Ascending aorta (tissue), 2 donors: ENCODE measurements at places on chromosomes 2 and 18. TPM values are rescaled to one million over a fixed set of nuclear protein-coding genes. Genes with fewer than 3 reads are reported as not detected.

C1GALT1C1L gene
- not detected for total RNA-seq

GRCh38 chr2:117949806-117950205 lies 64.1 kb downstream of the CCDC93 start:
- H3K27ac ChIP-seq: no peak overlapping the region
- H3K36me3 ChIP-seq: peaks cover 73% of the 10 kb centered on the region
- no peaks in the 10 kb centered on the region for H3K4me1 ChIP-seq
- H3K4me3 ChIP-seq: no peak overlapping the region

DNA sequence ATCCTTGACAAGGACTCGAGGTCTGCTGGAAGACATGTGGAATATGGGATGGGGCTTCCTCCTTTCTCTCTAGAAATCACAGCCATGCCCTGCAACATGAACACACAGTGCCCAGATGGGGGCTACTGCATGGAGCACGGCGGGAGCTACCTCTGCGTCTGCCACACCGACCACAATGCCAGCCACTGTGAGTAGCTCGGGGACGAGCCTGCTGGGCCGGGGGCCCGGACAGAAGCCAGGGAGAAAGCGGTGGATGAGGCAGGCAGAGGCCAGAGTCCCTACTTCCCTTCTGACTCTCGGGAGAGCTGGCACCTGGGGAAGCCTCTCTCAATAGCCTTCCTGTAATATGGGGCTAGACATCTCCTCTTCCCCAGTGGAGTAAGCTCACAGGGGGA lies 50.5 kb downstream of the SNED1 start:
- DNase-seq: no peak
- H3K27ac ChIP-seq: no peak overlapping the region
- H3K4me3 ChIP-seq: no peak overlapping the region

CCDC85A gene
- total RNA-seq: 15.0 TPM

- no peaks in the 10 kb centered on the region for H3K4me1 ChIP-seq
- no peak overlapping the region for H3K27ac ChIP-seq
- H3K36me3 ChIP-seq: no peaks in the 10 kb centered on the region
- no peak overlapping the region for H3K4me3 ChIP-seq
These were observed 219.6 kb downstream of the ETAA1 start for GRCh38 chr2:67616749-67617148.

DNA sequence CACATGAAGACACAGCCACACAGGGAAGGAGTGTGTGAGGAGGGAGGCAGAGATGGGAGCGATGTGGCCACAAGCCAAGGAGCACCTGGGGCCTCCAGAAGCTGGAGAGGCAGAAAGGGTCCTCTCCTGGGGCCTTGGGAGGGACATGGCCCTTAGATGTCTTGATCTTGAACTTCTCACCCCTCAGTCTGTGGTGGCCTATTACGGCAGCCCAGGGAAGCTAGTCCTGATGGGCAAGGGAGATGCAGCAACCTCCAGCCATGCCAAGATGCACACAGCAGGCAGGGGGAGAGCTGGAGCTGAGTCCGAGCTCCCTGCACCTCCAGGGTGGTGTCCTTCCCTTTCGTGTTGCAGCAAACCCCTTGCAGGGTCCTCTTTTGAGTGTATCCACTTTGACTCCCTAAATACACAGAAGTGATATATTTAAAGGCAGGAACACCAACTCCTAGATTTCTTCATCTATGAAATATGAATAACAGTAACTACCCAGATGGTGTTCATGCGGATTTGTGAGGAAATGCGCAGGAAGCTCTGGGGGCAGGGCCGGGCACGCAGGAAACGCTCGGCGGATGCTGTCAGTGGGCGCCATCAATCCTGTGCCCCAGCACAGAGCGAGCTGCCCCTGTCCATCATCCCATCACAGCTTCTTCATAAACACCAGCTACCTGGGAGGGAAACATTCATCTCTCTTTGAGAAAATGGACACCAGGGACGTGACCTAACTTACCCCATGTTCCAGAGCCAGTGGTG lies 230.4 kb upstream of the MYT1L start:
- no peak overlapping the region for H3K4me3 ChIP-seq
- H3K36me3 ChIP-seq: no peaks in the 10 kb centered on the region
- H3K4me1 ChIP-seq: no peaks in the 10 kb centered on the region
- H3K27me3 ChIP-seq: no peaks in the 10 kb centered on the region
- no peak for DNase-seq

GATA6 gene
- total RNA-seq: 89.3 TPM

DNA sequence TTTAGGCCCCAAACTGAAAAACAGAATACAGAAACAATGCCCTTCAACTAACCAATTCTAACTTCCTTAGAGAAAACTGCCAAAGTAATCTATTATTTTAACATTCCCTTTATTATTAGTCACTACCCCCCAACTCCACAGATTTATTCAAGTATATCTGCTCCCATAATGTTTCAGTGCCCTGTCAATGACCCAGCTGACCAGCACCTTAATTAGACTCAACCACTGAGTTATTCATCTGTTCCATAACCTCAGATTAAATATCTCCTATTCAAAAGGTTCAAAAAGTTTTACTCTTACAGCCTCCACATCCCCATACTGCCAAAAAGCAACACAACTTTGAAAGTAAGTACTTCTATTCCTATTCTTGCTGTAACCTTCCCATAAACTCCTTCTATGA lies 202.4 kb downstream of the EXOC6B start:
- H3K4me1 ChIP-seq: no peaks in the 10 kb centered on the region
- no peak overlapping the region for H3K4me3 ChIP-seq
- no peaks in the 10 kb centered on the region for H3K36me3 ChIP-seq
- H3K27ac ChIP-seq: no peak overlapping the region
- no peaks in the 10 kb centered on the region for H3K27me3 ChIP-seq
- no peak for DNase-seq

GRCh38 chr2:47783486-47784351 lies 774 bp downstream of the MSH6 start:
- no peaks in the 10 kb centered on the region for H3K27me3 ChIP-seq
- peak overlapping the region; percentile 100 for H3K4me3 ChIP-seq
- peak overlapping the region; percentile 96 for H3K27ac ChIP-seq

C2orf81 gene
- total RNA-seq: 10.3 TPM

HJURP gene
- not detected for total RNA-seq

- no peak overlapping the region for H3K27ac ChIP-seq
- H3K36me3 ChIP-seq: no peaks in the 10 kb centered on the region
- DNase-seq: no peak
These were observed 162.2 kb upstream of the MEIS1 start for GRCh38 chr2:66272751-66273150.

- H3K4me3 ChIP-seq: no peak overlapping the region
- H3K4me1 ChIP-seq: no peaks in the 10 kb centered on the region
- no peak overlapping the region for H3K27ac ChIP-seq
- no peaks in the 10 kb centered on the region for H3K36me3 ChIP-seq
These were observed 10.8 kb downstream of the ALPP start for GRCh38 chr2:232389327-232389726.

SEPTIN10 gene
- 59.0 TPM for total RNA-seq

UGT1A10 gene
- not detected for total RNA-seq

DNA sequence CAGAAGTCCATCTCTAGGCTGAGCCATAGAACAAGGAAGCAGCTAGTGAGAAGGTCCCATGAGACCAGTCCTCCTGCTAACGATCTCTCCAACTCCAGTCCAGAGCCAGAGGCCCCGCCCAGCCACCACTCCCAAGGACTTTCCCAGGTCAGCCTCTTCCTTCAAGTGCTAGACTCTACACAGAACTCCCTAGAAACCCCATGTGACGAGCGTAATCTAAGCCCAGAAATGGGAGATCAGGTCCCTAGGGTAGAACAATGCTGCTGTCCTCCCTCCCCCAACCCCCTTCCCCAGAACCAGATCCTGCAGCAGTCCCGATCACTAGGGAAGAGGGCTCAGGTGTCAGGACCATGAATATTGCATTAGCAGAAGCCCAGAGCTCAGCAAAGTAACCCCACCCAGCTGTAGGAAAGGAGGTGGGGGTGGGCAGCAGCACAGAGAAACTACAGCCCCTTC lies 6.9 kb downstream of the DCTN1 start:
- DNase-seq: no peak
- no peaks in the 10 kb centered on the region for H3K27me3 ChIP-seq
- H3K4me1 ChIP-seq: peaks cover 13% of the 10 kb centered on the region
- no peak overlapping the region for H3K4me3 ChIP-seq
- no peak overlapping the region for H3K27ac ChIP-seq

SERPINB10 gene
- total RNA-seq: not detected

DNA sequence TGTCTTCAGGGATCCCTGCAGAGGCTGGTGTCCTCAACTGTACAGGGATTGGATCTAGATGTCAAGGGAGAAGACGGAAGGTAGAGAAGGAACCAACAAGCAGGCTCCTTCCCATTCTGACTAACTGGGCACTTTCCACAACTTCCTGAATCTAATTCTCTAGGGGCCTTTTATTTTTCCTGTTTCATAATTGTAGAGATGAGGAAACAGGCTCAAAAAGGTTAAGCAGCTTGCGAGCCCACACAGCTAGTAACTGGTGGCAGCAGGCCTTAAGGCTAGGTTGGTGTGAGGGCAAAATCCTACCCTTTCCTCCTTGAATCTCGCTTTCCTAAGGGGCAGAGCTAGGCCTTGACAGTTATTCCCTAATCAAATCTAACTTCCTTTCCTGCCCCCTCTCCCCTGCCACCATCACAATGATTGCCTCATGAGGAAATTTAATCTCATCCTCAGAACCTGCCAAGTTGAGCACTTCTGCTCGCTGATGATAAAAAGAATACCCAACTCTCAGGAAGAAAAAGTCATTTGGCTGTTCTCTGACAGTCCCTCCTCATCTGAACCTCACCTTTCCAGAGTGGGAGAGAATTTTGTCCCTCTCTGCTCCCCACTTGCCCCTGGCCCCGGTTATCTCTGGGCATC lies 35.7 kb upstream of the POLE4 start:
- no peaks in the 10 kb centered on the region for H3K27me3 ChIP-seq
- H3K4me3 ChIP-seq: no peak overlapping the region
- no peaks in the 10 kb centered on the region for H3K4me1 ChIP-seq
- H3K27ac ChIP-seq: no peak overlapping the region
- no peaks in the 10 kb centered on the region for H3K36me3 ChIP-seq

- H3K4me1 ChIP-seq: no peaks in the 10 kb centered on the region
- DNase-seq: no peak
- no peaks in the 10 kb centered on the region for H3K36me3 ChIP-seq
- no peak overlapping the region for H3K4me3 ChIP-seq
- no peak overlapping the region for H3K27ac ChIP-seq
These were observed 224.9 kb downstream of the INSIG2 start for GRCh38 chr2:118312969-118313756.

DNA sequence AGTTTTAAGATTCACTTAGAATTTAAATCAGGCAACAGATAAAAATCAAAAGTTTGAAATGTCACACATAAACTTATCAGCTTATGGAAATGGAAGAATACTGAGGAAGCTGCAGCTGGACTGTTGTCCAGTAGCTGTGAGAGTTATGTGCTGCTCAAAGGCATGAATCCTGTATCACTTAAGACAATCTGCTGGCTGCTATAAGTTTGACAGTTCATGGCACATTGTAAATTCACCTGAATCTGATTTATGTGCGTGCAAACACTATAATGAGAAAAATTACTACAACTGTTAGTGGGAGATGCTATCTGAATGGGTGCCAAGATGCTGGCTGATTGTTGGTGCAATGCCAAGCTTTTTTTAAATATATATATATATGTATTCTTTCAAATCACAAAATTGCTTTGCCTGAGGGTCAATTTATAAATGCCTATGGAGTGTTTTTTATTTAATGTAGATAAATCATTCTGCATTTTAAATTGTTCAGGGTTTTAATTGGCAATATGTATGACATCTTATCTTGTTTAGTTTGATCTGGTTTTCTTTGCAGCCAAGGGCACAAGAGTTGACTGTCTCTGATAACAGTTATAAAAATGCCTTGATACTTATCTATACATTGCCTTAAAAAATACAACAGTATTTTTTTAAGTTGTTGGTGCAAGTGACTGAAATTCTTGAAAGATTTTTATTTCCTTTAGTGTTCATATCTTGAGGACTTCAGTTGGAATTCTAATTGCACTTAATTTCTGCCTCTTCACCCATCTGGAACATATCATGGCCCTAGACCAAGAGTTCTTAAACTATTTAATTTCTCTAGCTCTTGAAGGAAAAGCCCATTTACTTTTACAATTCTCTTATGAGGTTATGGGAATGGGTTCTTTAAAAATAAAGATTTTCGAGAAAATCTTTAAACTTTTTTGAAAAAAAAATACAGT lies 48.7 kb downstream of the CAVIN2 start:
- H3K36me3 ChIP-seq: no peaks in the 10 kb centered on the region
- H3K27ac ChIP-seq: no peak overlapping the region
- H3K27me3 ChIP-seq: no peaks in the 10 kb centered on the region
- no peak overlapping the region for H3K4me3 ChIP-seq
- no peak for DNase-seq
- no peaks in the 10 kb centered on the region for H3K4me1 ChIP-seq

ANKRD62 gene
- total RNA-seq: not detected

ESPNL gene
- total RNA-seq: not detected

DNA sequence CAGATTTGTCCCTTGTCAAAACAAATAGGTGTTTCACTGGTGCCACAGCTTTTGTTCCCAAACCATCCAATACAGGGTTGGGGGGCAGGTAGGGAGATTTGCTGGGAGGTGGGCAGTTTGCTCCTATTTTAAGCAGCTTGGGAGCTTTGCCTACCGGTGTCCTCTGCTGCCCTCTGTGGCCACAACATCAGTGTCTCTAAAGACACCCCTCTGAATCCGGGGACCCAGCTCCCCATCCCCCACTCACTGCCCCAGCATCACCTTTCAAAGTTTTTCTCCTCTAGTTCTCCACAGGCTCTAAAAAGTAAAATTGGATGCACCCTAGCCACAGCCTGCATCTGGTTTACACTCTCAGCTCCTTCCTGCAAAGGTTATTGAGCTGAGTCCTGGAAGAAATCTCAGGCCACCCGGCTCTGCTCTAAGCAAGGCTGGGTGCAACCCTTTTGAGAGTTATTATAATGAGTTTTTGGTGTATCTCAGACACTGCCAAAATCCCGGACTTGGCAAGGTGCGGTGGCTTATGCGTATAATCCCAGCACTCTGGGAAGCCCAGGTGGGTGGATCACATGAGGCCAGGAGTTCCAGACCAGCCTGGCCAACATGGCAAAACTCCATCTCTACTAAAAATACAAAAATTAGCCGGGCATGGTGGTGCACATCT lies 2.9 kb upstream of the EPAS1 start:
- DNase-seq: no peak
- no peak overlapping the region for H3K27ac ChIP-seq
- no peaks in the 10 kb centered on the region for H3K27me3 ChIP-seq
- H3K36me3 ChIP-seq: no peaks in the 10 kb centered on the region

GRCh38 chr2:54526226-54526879 lies 70.2 kb downstream of the SPTBN1 start:
- peak overlapping the region; percentile 36 for H3K27ac ChIP-seq
- H3K36me3 ChIP-seq: peaks cover 6% of the 10 kb centered on the region
- H3K4me1 ChIP-seq: peaks cover 27% of the 10 kb centered on the region
- no peaks in the 10 kb centered on the region for H3K27me3 ChIP-seq

DNA sequence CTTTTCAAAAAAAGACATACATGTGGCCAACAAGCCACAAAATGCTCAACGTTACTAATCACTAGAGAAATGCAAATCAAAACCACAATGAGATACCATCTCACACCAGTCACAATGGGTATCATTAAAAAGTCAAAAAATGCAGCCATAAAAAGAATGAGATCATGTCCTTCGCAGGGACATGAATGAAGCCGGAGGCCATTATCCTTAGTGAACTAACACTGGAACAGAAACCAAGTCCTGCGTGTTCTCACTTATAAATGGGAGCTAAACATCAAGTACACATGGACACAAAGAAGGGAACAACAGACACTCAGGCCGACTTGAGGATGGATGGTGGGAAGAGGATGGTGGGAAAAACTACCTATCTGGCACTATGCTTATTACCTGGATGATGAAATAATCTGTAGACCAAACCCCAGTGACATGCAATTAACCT lies 17.8 kb upstream of the ATL2 start:
- no peaks in the 10 kb centered on the region for H3K4me1 ChIP-seq
- DNase-seq: no peak
- no peaks in the 10 kb centered on the region for H3K36me3 ChIP-seq

GRCh38 chr2:148201075-148202004 lies 180.4 kb downstream of the MBD5 start:
- DNase-seq: no peak
- no peaks in the 10 kb centered on the region for H3K27me3 ChIP-seq
- H3K36me3 ChIP-seq: no peaks in the 10 kb centered on the region
- H3K4me1 ChIP-seq: no peaks in the 10 kb centered on the region
- no peak overlapping the region for H3K4me3 ChIP-seq
